ENCODE measurements at places on chromosomes 3 and 15. TPM values are rescaled to one million over a fixed set of nuclear protein-coding genes. Genes with fewer than 3 reads are reported as not detected.

Gene ULK3
- 18.8 TPM for total RNA-seq

Gene PARP14
- total RNA-seq, result 19.0 TPM

Gene ACKR4
- 0.58 TPM for total RNA-seq

Gene RGMA
- under 0.01 TPM for total RNA-seq

Gene RASL12
- total RNA-seq, result 12.1 TPM

Gene GNAT1
- not detected for total RNA-seq

Gene VIPR1
- total RNA-seq, result not detected

Gene IGF1R
- total RNA-seq, result 27.4 TPM

Gene GOLGA8R
- 0.18 TPM for total RNA-seq

Gene THSD4
- total RNA-seq, result 60.5 TPM

Gene SEC61A1
- total RNA-seq, result 404 TPM

Gene RPL35A
- 669 TPM for total RNA-seq

Gene KLHL40
- not detected for total RNA-seq

Gene C3orf80
- total RNA-seq, result not detected

Gene THAP10
- total RNA-seq, result 6.9 TPM

Gene GORASP1
- total RNA-seq, result 32.6 TPM

Gene MRPL3
- total RNA-seq, result 119 TPM

Gene RTP1
- not detected for total RNA-seq

Gene ARRDC4
- total RNA-seq, result 13.3 TPM
